ENCODE measurements at places on chromosomes 1 and 21.

DNA sequence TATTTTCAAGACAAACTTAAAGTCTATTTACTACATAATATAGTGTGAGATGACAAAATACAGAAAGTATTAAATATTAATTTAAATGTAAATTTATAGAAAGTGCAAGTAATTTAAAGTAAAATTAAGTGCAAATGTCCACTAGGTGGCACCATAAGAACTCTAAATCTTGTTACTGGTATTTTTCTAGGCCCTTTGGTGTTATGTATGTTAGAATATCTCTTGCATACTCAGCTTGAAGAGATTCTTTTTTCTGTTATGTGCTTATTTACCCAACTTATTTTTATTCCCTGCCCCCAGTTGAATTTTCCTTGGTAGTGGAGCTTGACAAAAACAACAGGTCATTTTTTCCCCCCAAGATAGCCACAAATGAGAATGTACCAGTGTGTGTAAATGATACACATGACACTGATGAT is 71.5 kb downstream of the RPS6KC1 start:
- DNase-seq = no peak

- no peak for DNase-seq
These were observed 16.5 kb downstream of the BACH1 start for GRCh38 chr21:29315131-29315749.

DNA sequence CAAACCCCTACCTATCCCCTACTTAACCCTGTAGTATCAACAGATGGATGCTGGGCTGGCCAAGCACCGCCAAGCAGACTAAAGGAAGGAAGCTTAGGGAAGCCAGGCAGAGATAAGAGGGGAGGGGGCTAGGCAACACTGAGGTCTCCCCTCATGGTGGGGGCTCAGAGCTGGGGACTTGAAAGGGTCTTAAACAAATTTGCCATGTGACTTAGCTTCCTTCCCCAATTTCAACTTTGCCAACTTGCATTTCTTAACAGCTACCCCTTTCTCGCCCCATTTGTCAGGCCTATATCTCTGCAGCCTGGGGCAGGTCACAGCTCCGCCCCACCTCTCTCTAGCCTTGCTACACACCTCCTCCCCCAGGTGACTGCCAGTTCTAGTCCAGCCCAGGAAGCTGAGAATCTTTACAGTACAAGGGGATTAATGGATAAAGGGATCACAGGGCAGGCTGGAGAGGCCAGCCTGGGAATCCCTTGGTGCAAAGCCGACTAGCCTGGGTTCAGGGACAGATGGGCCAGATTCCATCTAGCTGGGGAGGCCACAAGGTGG is 3.4 kb downstream of the KIF21B start:
- no peak for DNase-seq

DNA sequence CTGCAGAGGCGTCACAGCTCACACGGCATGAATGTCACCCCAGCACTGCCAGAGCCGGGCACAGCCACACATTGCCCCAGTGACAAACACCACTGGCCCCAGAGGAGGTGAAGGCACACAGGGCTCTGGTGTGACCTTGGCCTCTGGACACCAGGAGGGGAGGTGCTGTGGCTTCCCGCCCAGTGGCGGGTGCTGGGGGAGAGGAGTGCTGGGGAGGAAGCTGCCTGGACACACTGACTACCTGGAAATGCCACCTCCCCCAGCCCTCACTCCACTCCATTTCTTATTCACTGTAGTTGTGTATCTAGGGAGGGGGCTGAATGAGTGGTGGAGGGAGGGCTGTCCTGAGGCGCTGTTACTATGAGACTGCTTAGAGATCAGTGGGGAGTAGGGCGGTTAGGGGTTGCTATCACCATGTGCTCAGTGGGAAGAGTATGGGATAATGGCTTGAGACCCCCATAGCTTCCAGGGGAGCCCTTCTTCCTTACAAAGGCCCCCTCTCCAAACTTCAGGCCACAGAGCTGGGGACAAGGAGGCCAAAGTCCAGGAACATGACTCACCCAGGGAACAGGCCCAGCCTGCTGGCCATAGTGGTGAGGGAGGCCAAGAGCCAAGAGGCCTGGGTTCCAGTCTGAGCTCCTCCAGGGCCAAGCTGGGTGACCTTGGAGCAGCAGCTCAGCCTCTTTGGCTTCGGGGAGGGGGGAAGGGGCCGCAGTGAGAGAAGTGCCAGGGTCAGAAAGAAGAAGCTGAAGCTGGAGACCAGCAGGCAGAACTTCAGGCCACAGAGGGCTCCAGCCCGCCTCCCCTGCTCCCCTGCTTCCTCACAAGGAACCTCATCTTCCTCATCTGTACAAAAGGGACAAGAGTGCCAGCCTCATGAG is 40.1 kb downstream of the AHDC1 start:
- no peak for DNase-seq

GRCh38 chr1:117537291-117537920 is 68.4 kb upstream of the TENT5C start:
- peak; percentile 49 for DNase-seq

DNA sequence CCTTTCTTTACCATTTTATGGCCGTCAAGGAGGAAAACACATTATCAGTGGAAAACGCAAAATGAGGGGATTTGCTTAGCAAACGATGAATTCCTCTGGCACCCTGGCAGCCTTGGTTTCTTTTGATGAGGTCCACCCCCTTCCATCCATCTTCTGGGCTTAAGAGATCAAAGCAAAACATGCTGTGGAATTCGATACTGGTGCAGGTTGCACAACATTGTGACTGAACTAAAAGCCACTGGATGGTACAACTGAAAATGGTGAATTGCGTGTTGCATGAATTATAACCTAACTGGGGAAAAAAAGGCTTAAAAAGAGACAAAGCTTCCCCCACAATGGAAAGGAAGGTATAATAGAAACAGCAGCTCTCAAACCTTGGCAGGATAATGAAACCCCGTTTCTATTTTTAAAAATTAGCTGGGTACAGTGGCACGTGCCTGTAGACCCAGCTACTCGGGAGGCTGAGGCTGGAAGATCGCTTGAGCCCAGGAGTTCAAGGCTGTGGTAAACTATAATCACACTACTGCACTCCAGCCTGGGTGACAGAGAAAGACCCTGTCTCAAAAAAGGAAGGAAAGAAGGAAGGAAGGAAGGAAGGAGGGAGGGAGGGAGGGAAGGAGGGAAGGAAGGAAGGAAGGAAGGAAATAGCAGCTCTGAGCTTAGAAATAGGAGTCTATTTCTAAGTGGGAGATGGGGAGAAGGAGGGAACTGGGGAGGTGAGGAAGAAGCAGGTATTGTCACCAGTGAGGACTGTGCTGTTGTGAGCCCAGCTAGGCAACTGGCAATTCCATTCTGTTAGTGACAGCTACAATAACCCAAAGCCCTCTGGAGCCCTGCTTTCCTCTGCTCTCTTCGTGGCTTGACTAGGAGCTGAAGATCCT is 29.0 kb upstream of the LGALS8 start:
- no peak for DNase-seq

DNA sequence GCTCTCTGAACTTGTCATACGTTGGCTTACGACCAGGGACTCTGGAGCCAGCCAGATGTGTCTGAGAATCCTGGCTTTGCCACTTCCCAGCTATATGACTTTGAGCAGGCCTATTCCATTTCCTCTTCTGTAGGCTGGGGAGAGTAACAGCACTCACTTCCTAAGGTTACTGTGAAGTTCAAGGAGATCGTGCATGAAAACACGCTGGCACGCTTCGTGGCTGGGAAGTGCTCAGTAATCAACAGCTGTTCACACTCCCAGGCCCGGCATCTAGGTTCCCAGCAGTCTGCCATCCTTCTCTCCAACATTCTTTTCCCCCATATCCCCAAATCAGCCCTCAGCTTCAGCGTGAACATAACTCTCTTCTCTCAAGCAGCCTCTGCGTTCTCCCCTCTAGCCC is 2.0 kb downstream of the ASCL5 start:
- no peak for DNase-seq

- no peak for DNase-seq
These were observed 266.1 kb downstream of the DNM3 start for GRCh38 chr1:172107316-172107975.

DNA sequence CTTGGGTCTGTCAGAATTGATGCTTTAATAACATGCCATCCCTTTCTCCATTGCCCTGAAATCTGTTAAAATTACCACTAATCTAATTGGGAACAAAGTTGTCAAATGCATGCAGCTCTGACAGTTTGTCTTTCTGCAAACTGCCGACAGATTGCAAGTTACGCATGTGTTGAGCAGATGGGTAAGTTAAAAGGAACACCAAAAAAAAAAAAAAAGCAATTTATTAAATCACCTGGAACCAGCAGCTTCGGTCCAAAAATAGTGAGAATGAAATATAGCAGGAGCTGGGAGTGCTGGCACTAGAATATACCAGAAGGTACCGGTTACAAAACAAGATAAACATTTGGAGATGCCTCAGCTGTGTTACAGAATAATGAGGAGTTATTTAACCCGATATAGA is 149.6 kb upstream of the C1orf87 start:
- no peak for DNase-seq

GRCh38 chr1:206495493-206496046 is 11.8 kb upstream of the RASSF5 start:
- DNase-seq = no peak

GRCh38 chr1:246121533-246121932 is 385.5 kb downstream of the SMYD3 start:
- no peak for DNase-seq

- no peak for DNase-seq
These were observed 15.8 kb downstream of the SCAF4 start for GRCh38 chr21:31716106-31716505.

GRCh38 chr1:19074361-19074901 is 118.0 kb upstream of the IFFO2 start:
- DNase-seq = no peak
